ENCODE measurements at places on chromosomes 3 and 15.

DNA sequence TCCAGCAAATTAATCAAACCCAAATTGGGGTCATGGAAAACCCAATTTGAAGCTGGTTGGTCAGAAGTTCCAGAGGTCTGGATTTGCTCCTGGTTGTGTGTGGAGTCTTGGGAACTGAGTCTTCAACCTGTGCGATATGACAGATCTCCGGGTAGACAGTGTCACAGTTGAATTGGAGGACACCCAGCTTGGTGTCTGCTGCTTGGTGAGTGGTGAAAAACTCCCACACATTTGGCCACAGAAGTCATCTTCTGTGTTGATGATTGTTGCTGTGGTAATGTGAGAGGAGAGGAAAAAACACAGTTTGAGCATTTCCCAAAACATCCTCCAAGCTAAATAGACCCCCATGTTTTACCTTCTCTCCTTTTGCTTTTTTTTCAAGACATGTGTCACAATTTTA, 218.1 kb downstream of the TP63 start:
- no peak for DNase-seq

- DNase-seq = peak; percentile 6
These were observed 20.1 kb downstream of the OSBPL10 start for GRCh38 chr3:31960793-31961431.

GRCh38 chr15:70196372-70197316, 98.9 kb upstream of the TLE3 start:
- DNase-seq = peak; percentile 96

GRCh38 chr3:155111971-155112370, 31.9 kb downstream of the MME start:
- DNase-seq = no peak

- no peak for DNase-seq
These were observed 3.5 kb downstream of the ST6GAL1 start for GRCh38 chr3:186933816-186934215.

- DNase-seq = no peak
These were observed 231.3 kb downstream of the PLCL2 start for GRCh38 chr3:17116007-17116600.

GRCh38 chr3:9500108-9501050, 53.2 kb downstream of the LHFPL4 start:
- peak; percentile 65 for DNase-seq

GRCh38 chr3:133572158-133573053, 1.1 kb upstream of the CDV3 start:
- DNase-seq = no peak

GRCh38 chr15:66298803-66299251, 5.5 kb downstream of the DIS3L start:
- no peak for DNase-seq

GRCh38 chr3:126969586-126969985, 13.3 kb upstream of the PLXNA1 start:
- DNase-seq = no peak

GRCh38 chr3:100082714-100083113, 31.6 kb downstream of the FILIP1L start:
- no peak for DNase-seq

DNA sequence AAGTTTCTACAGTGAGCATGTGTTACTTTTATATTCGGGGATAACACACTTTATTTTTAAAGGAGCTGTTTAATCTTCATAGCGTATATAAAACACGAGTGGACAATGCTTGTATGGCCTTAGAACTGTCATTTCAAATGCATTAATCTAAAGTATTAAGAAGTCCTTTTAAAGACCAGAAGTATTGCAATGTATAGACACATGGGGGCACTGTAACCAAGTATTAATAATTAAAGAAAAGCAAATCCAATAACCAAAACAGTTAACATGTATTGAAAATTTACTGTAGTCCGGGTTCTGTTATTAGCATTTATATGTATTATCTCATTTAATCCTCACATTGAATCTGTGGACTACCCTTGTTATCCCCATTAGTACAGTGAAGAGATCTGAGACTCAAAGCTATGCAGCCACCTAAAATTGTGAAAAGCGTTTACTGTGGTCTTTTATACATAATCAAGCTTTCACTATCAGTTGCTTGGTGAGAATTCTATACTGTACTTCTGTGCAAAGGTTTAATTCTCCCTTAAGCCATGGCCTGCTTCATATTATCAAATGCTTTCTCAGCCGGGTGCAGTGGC, 10.1 kb downstream of the ARL14 start:
- DNase-seq = peak; percentile 47

DNA sequence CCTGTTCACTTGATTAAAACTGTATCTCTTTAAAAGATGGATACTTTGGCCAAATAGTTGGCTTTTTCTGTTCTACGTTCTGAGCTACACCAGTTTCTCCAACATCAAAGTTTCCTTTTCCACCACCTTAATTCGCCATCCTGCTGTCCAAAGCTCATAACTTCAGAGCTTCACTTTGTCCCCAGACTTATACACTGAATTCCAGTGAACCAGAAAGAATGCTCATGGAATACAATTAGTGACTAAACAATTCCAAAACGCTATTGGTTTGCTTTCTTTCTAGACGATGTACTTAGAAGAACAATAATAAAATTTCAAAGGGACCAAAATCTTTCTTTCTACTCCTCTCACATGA, 23.2 kb downstream of the GPR15 start:
- DNase-seq = no peak

- peak; percentile 87 for DNase-seq
These were observed 559 bp downstream of the PKM start for GRCh38 chr15:72230197-72231065.

DNA sequence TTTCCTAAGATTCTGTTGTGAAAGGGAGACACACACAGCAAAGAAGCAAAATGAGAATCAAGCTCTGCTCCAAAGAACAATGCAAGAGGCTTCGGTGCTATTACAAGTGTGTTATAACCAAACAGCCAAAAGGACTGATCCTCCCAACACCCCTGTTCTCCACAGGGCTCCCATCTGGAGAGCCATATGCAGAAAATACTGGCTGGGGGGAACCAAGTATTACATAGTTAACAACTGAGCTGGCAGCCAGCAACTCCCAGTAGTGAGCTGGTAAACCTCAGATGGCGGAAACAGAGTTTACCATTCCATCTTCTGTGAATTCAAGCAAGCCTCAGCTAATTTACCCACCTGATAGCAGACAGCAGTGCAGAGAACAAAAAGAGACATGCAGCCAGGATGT, 156.4 kb downstream of the NTRK3 start:
- DNase-seq = no peak

- DNase-seq = no peak
These were observed 474 bp downstream of the MINAR1 start for GRCh38 chr15:79432345-79433275.

GRCh38 chr3:50626401-50626800, 9.4 kb downstream of the MAPKAPK3 start:
- no peak for DNase-seq

DNA sequence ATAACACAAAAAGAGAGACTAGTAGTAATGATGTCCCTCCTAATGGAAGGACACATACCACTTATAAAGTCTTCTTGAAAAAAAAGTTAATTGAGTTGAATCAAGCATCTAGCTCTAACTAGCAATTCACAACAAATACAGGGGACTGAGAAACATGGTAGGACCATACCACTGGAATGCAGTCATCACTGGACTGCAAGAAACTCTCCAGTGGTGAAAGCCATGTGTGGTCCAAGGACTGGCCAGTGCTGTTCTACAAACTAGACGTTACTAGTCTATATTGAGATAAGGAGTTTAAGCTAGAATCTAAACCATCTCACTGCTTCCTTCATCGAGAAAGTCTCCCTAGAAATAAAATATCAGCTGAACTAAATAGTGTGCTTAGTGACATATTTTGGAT, 16.7 kb downstream of the FBN1 start:
- DNase-seq = no peak

- DNase-seq = no peak
These were observed 19.2 kb downstream of the RBP2 start for GRCh38 chr3:139457066-139457465.

- peak; percentile 80 for DNase-seq
These were observed 26.3 kb upstream of the MTHFS start for GRCh38 chr15:79923079-79923514.

- DNase-seq = no peak
These were observed 664 bp upstream of the NR2C2 start for GRCh38 chr3:14946739-14947099.

- peak; percentile 3 for DNase-seq
These were observed 171.8 kb upstream of the PROK2 start for GRCh38 chr3:71956716-71957115.

DNA sequence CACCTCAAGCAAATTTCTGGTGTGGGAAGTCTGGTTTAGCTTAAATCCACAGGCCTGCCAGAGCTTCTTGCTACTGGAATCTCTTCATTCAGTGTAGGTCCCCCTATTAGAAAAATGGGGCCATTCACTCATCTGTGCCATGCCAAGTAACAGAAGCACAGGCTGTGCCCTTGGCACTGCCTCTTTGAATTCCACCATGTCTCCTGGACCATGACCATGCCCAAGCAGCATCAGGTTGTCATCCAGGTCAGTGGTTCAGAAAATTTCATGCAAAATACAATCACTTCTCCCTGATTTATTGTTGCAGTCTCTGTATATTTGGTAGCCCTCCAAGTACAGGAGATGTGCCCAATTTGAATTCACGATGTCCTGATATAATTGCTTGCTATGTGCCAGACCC, 602.1 kb upstream of the ZNF385D start:
- DNase-seq = no peak

- DNase-seq = peak; percentile 43
These were observed 50.7 kb upstream of the GOLGA6L2 start for GRCh38 chr15:23497710-23498111.

GRCh38 chr3:126883241-126883640, 99.7 kb upstream of the PLXNA1 start:
- no peak for DNase-seq

DNA sequence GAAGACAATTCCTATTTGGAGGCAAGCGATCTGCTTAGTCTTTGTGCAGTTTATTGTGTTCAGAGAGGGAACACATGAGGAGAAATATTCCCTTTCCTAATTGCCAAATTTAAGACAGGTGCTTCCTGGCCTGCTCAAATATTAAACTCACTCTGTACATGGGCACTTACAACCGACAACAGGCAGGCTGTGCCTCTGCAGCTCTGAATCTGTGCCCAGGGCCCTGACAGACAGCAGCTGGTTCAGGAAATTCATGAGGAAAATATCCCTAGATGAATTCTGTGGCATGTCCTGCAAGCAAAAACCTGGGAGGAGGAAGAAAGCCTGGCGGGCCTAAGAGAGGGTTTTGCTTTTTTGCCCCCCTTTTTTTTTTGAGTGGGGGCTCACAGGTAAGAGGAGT, 169.3 kb upstream of the TRIM42 start:
- no peak for DNase-seq

GRCh38 chr3:48432411-48433371, 2.8 kb upstream of the PLXNB1 start:
- DNase-seq = no peak

- no peak for DNase-seq
These were observed 8.7 kb downstream of the COL8A1 start for GRCh38 chr3:99647081-99647480.

- DNase-seq = no peak
These were observed 200.3 kb downstream of the ZNF621 start for GRCh38 chr3:40725031-40725430.

DNA sequence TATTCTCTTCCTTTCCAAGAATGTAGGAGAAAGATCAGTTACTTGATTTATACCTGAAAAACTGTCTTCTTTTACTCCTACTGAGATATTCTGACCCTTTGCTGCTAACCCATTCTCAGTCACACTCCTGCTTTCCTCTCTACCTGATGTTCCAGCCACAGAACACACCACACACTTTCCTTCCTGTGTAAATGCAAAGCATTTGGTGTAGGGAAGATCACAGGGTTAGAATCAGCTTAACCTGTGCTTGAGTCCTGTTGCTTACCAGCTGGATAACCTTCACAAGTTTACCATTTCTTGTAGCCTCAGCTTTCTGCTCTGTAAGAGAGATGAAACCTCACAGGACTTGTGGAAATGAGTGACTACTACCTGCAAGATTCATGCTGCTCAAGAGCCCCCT, 489.8 kb upstream of the GOLIM4 start:
- DNase-seq = no peak

DNA sequence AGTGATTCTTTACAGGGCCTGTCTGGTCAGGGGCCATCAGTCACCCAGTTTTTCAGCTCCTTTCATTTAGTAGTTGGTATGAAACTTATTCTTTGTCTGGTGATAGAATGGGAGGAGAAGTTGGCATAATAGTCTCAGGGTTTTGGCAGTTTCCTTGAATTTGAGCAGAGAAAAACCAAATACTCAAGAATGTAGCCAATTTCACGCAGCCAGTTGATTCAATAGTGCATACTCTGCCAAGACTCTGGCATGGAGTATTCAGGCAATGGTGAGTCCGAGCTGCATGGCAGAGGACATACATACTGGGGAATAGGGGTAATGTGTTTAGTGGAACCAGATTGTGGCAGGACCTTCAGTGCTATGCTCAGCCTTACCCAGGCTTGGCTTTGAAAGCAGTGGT, 118.3 kb downstream of the GALK2 start:
- no peak for DNase-seq

GRCh38 chr3:173774294-173774693, 376.8 kb downstream of the NLGN1 start:
- no peak for DNase-seq

DNA sequence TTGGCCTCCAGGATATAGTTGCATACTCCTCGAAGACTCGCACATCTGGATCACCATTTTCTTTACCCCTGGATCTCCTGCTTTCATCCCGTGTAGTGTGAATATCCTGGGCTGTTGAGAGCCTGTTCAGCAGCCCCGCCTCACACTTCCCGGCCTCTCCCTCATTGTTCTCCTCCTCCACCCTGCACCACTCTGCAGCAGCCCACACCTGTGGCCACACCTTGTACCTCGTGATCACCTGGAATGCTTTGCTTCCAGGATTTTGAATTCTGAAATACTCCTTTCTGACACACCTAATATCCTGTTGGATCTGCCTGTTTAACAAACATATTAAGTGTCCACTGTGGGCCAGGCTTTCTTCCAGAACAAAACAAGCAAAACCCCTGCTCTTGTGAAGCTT, 14.4 kb downstream of the ABHD17C start:
- DNase-seq = peak; percentile 11

DNA sequence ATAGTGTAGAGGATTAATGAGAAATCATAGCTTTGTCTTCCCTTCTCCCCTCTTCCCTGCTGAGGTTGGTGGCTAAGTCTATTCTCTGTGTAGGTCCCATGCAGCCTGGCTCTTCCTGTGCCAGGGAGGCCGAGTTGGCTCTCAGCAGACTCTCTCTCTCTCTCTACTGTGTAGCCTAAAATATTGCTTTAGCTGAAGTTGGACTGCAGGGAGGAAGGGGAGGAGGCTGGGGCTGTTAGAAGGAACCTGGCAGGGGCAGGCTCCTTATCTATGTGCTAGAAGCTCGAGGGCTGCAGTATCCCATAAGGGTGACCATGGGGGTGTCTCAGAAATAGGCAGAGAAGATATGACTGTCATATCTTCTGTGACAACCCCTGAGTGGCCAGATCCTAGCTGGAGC, 160.8 kb downstream of the EPHB1 start:
- no peak for DNase-seq

GRCh38 chr15:99432271-99433025, 133.3 kb upstream of the MEF2A start:
- DNase-seq = no peak

Data from DMS53 (cell line).